ENCODE measurements at places on chromosomes 4 and X. TPM values are rescaled to one million over a fixed set of nuclear protein-coding genes. Genes with fewer than 3 reads are reported as not detected.

- H3K36me3 ChIP-seq = no peaks in the 10 kb centered on the region
- H3K4me1 ChIP-seq = peaks cover 25% of the 10 kb centered on the region
- no peak overlapping the region for H3K27ac ChIP-seq
- no peak overlapping the region for H3K4me3 ChIP-seq
- no peak for DNase-seq
Observed at GRCh38 chrX:30875957-30876356, 13.1 kb downstream of the TAB3 start.

DNA sequence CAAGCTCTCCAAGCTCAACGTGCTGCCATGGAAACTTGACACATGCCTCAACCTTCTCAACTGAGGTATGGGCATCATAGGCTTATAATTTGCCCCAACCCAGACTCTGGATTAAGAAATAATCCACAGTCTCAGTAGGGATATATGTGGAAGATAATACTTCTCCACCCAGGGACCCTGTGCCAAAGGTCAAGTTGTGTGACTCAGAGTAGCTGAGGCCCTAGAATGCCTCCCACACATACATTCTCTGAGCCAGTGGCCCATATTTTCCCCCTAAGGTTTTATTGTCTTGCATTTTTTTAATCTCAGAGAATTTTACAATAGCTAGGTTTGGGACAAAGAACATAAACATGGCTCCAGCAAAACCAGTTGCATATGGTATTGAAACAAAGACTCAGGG, 283.1 kb downstream of the IDS start:
- no peaks in the 10 kb centered on the region for H3K4me1 ChIP-seq
- H3K4me3 ChIP-seq = no peak overlapping the region
- no peak for DNase-seq
- H3K27me3 ChIP-seq = no peaks in the 10 kb centered on the region
- H3K27ac ChIP-seq = no peak overlapping the region
- H3K36me3 ChIP-seq = no peaks in the 10 kb centered on the region

Gene CYBB
- total RNA-seq = 5.6 TPM

Gene GPR50
- not detected for total RNA-seq

Data from naive thymus-derived CD8-positive, alpha-beta T cell (primary cell).